ENCODE measurements at places on chromosomes 5 and 9.
A peak's percentile ranks its signal among the peaks of the same experiment; 100 is the strongest.

- DNase-seq = no peak
These were observed 139.8 kb downstream of the ELAVL2 start for GRCh38 chr9:23686257-23686656.

GRCh38 chr9:110050925-110051355 lies 157.0 kb downstream of the C9orf152 start:
- DNase-seq = peak; percentile 56

DNA sequence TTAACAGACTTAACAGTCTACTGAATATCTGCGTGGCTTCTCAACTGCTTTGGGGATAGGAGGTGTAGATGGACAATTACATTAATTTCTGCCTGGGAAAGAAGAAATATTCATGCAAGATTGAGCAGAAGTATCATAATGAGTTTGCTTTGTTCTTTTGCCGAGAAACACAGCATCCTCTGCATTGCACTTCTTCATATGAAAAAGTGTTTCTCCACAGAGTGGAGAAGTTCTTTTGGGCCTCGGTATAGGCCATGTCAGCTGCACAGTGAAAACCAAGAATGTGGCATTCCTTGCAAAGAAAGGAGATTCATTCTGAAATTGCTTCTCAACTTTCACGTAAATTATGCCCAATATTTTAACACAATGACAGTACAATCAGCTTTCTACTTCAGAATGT lies 17.6 kb upstream of the SNX2 start:
- DNase-seq = no peak

DNA sequence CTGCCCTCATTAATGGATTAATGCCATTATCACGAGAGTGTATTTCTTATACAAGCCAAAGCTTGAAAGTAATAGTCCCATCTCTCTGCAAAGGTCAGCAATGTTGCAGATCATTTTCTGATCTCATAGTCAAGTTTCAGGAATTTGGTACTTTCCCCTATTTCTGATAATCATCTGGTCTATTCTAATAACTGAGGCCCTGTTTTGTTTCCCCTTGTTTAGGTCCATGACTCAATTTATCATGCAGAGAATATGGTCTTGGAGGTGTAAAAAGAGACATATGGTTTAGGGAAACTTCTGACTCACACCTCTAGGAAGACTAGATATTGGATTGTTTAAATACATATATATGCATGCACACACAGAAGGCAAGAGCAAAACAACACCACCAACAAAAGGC lies 339.3 kb upstream of the NUDT12 start:
- no peak for DNase-seq

DNA sequence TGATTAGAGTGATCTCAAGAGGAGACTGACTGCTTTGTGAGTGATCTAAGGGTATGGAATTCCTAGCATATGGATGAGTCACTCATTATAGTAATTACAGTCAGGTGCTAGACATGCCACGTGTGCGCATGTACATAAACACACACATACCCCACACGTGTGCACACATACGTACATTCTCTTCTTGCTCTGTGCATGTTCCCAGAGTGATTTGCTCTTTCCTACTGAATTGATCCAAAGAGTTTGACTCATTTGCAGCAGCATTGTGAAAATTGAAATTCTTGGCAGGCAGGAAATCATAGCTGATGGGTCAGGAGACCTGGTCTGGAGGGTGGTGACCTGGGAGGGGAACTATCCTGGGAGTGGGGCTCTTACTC lies 63.8 kb downstream of the ANGPTL2 start:
- no peak for DNase-seq

DNA sequence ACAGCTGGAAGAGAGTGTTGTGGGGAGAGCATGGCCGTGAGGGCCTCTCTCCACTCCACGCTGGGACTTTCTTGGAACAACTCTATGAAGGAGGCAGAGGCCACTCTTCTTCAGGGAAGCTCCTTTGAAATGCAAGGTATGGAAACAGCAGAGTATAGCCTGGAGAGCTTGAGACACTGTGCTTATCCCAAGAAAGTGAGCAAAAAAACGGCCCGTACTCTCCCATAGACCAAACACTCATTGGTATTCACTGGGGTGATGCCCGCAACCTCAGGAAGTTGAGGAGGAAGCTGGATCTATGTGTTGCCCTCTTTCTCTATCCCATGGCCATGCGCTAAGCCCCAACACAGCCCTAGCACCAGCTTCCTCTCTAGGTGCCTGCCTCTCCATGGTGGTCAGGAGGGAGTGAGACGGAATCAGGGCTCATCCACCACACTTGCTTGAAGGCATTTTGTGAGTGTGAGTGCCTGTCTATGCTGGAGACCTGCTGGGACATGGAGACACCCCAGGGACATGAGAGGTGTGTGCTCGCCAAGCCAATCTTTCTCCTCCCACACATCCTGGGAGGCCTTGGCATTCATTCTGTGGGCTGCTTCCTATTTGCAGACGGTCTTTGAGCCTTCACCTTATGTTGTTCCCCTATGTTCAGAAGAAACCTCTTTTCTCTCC lies 616.6 kb downstream of the IRX1 start:
- no peak for DNase-seq

DNA sequence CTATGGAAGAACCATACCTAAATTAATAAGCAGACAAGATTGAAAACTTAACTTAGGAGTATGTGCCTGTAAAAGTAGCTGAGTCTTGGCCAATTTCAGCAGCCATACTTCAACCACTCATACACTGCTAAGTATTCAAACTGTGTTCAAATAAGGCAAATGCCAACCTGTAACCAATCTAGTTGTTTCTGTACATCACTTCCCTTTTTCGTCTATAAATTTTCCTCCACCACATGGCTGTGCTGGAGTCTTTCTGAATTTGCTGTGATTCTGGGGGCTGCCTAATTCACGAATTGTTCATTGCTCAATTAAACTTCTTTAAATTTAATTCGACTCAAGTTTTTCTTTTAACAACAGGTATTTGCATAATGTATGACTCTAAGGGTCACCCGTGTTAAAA lies 184.4 kb downstream of the PLK2 start:
- DNase-seq = no peak

DNA sequence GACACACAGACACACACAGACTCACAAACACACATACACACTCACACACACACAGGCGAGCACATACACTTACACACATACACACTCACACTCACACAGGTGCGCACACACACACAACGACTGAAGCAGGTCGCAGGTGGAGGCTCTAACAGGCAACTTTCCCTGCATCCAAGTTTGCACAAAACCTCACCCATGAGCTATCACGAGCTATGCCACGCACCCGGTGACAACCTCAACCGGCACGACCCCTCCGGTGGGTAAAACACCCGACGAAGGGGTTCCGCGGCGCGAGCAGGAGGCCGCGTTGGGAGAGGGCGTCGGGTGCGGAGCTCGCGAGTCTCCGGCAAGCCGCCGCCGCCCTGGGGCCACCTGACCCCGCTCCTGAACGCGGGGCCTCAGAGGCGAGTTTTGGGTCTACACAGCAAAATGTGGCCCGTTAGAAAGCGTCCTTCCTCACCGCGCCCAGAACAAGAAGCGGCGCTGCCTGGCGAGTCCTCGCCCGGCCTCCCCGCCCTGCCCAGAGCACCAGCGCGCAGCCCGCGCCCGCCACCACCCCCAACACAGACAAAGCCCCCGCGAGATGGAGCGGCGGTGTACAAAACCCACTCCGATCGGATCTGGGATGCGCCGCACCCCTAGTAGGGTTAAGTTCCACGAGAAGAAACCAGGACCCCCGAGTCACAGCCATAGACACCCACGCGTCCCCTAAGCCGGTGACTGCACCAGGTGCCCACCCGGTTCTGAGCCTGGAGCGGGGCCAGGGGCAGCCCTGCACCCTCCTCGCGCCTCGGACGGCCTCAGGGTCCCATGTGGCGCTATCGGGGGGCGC lies 665 bp downstream of the SLC6A3 start:
- no peak for DNase-seq

All from suppressor macrophage (primary cell).